Fibroblast of villous mesenchyme (primary cell): ENCODE measurements at places on chromosomes 13 and 19. TPM values are rescaled to one million over a fixed set of nuclear protein-coding genes. Genes with fewer than 3 reads are reported as not detected.

TRPC4 gene
- total RNA-seq: 28.3 and 37.6 TPM in 2 replicates

NMRK2 gene
- total RNA-seq: not detected in 2 replicates

CGB2 gene
- not detected in 2 replicates for total RNA-seq

SYNGR4 gene
- not detected in 2 replicates for total RNA-seq

KRTDAP gene
- not detected in 2 replicates for total RNA-seq
